ENCODE measurements at places on chromosomes 2 and 18. TPM values are rescaled to one million over a fixed set of nuclear protein-coding genes. Genes with fewer than 3 reads are reported as not detected.

DNA sequence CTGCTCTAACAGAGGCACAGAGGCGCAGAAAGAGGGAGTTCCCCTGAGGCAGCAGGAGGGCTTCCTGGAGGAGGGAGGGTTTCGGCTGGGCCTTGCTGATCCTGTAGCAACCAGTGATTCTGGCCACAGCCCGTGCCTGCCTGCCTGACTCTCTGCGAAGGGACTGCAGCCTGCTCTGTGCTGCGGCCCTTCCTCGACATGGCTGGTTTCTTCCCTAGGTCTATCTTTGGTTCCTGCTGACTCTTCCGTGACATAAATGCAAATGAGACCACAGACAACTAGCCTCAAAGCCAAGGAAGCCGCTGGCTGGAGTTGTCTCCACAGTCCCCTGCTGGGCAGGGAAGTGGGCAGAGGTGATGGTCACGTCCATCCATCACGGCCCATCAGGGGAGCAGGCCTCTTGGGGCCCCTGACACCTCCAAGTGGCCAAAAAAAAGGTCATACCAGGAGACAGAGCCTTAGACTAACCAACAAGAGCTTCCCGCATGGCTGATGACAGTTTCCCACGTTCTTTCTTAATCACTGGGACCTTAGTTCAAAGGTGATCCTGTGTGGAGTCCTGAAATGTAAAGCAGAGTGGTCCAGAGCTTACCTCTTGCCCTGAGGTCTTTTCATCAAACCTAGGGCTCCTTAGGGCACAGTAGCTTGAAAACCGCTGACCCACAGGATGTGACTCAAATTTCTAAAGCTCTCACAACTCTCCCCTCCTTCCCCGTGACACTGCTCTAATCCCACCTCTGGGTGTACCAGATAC is 55.3 kb downstream of the HS1BP3 start:
- no peak for DNase-seq
- no peak overlapping the region for H3K4me3 ChIP-seq
- H3K4me1 ChIP-seq, result peaks cover 51% of the 10 kb centered on the region
- no peaks in the 10 kb centered on the region for H3K27me3 ChIP-seq
- H3K27ac ChIP-seq, result peak overlapping the region; percentile 66
- no peaks in the 10 kb centered on the region for H3K36me3 ChIP-seq

DNA sequence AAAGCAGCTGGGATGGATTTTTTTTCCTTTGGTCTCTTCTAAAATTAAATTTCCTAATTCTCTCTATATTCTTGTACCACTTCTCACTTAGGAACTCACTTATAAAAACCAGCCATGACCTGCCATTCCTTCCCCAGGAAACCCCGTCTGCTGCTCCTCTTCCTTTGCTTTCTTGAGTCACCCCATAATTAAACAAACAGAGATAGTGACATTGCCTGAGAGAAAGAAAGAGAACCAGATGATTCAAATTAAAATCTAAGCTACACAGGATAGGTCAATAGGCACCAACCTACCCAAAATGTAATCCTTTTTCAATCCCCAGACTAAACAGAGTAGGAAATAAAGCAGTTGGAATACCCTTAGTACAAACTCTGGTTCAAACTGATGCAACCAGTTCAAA is 9.7 kb downstream of the STK39 start:
- H3K4me3 ChIP-seq, result no peak overlapping the region
- H3K4me1 ChIP-seq, result no peaks in the 10 kb centered on the region
- no peak overlapping the region for H3K27ac ChIP-seq
- no peak for DNase-seq

- no peak overlapping the region for H3K4me3 ChIP-seq
- H3K4me1 ChIP-seq, result no peaks in the 10 kb centered on the region
- H3K36me3 ChIP-seq, result no peaks in the 10 kb centered on the region
- H3K27ac ChIP-seq, result no peak overlapping the region
Measured at GRCh38 chr18:13067966-13068365, 76.8 kb downstream of the CEP192 start.

Gene ANKZF1
- 27.9 TPM for polyA plus RNA-seq

Data from testis (tissue), 5 donors.